ENCODE measurements at places on chromosomes 5 and 9.
A peak's percentile ranks its signal among the peaks of the same experiment; 100 is the strongest.

DNA sequence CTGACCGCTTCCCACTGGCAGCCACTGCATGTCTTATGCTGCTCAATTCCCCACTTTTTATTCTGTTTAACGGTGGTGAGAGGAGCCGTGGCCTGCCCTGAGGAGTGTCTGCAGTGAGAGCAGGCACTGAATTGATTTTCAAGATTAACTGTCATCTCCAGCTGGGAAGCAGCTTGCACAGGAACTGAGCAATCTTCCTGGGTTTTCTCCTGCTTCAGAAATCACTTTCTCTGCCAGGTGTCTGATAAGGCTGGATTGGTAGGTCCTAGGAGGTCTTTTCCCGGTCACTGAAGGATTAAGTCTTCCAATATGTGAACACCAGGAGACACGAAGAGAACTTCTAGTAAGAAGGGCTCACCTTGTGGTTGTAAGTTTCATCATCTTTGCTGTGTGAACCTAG lies 181.1 kb upstream of the RAD23B start:
- DNase-seq, result no peak

GRCh38 chr9:25010027-25010662 lies 464.4 kb upstream of the IZUMO3 start:
- no peak for DNase-seq

DNA sequence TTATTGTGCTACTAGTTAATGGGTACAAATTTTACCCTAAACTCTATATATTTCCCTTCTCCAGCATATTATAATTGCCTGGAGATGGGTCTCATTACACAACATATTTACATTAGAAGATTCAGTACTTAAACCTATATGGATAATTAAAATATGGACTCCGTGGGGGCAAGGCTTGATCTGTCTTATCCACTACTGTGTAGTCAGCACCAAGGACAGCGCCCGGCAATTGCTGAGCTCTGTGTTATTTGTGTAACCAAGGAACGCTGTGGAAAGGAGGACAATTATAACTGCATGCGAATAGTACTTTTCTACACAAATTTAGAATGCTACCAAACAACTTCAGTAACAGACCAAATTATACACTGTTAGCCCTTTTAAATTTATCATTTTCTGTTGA lies 77.7 kb downstream of the DNAH5 start:
- DNase-seq, result peak; percentile 17

DNA sequence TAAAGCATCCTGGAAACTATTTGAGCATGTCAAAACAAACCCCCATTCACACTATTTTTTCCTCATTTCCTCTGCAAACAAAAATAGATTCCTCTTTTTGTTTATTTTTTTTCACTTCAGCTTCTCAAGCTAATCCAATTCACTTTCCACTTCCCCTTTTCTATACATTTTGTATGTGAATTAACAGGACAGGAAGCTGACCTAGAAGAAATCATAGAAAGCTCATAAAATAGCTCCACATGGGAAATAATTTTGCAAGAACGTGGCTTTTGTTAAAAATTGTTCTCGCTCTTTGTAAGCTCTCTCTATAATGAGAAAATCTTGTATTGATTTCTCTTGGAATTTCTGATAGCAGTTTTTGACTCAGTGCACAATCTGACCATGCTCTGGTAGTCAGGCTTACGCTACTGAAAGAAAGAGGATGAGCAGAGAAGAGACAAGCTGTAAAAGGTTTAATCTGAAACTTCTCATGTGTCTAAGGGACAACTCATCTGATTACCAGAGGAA lies 215.8 kb downstream of the ADAMTS12 start:
- no peak for DNase-seq

GRCh38 chr5:98397081-98397480 lies 376.4 kb upstream of the RGMB start:
- no peak for DNase-seq

GRCh38 chr5:8870959-8871355 lies 674.9 kb downstream of the SEMA5A start:
- no peak for DNase-seq

DNA sequence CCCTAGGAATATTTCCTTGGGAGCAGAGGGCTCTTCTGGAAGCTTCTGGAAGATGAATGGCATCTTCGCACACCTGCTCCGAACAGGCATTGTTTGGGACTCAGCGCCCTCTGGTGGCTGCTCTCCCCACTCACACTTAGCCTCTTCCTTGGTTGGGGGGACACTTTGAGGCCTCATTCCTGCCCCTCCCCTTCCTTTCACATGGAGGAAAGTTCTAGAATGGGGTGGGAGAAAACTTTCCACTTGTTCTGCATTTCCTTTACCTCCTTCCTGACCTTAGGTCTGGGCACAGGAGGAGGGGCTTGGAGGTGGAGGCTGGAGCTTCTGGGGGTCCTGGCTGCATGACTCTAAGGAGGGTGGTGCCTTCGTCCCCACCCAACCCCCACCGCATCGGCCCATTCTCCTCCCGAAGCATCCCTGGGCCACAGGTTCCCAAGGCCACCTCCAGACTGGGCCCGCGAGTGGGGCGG lies 19.3 kb upstream of the SMIM32 start:
- DNase-seq, result peak; percentile 58

- no peak for DNase-seq
Measured at GRCh38 chr5:658103-658502, 35.0 kb downstream of the TPPP start.

Measured in H54 (cell line).